ENCODE measurements at places on chromosomes 7 and 10.

DNA sequence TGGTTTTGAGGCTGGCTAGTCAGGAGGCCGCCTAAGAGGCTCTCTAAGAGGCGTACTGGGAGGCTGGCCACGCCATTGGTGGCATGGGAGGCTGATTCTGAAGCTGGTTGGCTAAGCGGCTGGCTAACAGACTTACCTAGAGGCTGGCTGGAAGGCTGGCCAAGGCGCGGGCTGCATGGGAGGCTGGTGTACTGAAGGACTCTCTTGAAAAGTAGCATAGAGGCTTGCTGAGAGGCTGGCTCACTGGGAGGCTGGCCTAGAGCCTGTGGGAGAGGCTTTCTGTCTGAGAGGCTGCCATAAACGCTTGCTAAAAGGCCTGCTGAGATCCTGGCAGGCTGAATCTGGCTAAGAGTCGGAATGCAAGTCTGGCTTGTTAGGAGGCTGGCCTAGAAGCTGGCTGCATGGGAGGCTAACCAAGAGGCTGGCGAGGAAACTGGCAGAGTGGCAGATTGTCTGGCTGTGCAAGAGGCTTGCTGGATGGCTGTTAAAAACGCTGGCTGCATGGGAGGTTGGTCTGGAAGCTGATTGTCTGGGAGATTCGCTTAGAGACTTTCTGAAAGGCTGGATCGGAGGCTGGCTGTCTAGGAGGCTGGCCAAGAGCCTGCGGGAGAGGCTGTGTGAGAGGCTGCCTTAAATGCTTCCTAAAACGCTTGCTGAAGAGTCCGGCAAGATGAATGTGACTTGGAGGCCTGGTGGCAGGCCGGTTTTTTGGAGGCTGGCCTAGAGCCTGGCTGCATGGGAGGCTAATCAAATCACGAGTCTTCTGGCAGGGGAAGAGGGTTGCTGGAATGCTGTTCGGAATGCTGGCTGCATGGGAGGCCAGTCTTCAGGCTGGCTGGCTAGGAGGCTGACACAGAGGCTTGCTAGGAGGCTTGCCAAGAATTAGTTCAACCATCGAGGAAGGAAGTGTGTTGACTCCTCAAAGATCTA lies 134.2 kb downstream of the OR13A1 start:
- DNase-seq: peak; percentile 26

DNA sequence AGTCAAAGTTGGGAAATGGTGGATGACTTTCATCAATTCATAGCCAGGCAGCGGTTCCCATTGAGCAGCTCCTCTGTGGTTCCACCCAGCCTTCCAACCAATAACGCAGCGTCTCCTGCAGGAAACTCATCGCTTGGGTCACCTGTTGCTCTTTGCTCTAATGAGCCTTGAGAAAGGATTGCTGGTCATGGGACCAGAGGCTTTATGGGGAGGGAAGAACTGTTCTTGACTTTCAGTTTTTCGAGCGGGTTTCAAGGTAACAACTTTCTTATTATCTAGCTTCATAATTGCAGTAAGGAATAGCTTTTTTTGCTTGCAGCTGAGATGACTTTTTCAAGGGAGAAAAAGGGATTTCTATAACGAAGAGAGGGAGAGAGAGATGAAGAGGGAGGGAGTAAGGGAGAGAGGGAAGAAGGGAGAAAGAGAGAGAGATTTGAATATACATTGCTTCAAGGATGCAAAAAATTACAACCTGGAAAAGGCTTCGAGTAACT lies 405 bp upstream of the ENTPD1 start:
- no peak for DNase-seq

DNA sequence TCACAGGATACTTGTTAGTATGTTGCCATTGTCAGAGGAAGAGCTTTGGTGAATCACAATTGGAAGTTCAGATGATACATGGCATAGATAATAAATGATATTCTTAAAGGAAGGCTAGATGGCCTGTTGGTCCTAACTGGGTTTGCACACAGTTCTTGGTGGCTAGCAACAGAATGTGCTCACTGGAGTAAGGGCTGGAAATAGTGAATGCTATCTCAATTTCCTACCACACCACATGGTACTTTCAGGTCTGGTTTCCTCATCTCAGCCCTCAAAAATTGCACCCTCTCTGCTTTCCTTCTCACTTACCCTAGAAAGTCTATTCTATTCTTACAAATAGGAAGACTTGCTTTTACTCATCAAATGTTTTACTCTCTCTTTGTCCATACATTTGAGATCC lies 622.5 kb downstream of the ANKRD7 start:
- DNase-seq: no peak

- no peak for DNase-seq
Measured at GRCh38 chr7:14419531-14419930, 430.1 kb upstream of the ETV1 start.

GRCh38 chr7:5429857-5430611 lies 6.4 kb upstream of the TNRC18 start:
- DNase-seq: no peak

DNA sequence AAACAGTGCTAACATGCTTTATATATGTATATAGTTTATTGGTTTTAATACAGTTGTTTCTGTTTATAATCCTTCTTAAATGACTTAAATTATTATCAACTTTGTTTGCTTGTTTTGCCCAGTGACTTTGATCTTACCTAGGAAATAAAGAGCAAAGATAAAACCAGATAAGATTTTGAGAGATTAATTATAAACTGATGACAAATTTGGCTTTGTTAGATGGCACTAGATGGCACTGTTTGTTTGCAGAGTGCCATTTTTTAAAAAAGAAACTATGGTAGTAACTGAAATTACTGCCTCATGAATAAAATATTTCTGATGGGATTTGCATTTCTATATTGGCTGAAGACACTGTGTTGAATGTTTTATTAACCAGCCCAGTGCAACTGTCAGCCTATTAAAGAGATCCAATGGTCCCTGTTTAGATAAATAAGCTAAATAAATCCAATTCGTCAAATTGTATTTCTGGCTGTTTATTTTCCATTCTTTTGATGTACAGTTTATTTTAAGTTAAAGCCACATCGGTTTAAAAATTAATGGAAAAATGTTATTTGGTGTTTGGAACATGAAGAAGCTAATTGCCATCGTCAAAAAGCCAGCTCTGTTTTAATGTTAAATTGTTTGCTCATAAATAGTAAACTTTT lies 28.7 kb downstream of the VTI1A start:
- peak; percentile 66 for DNase-seq

- DNase-seq: no peak
Measured at GRCh38 chr7:151210087-151210854, at the start of gene H2BK1. Gene H2BK1, minus strand, starts transcription at chr7:151210488. Its CDS starts 170 bp downstream, at chr7:151210318.

- no peak for DNase-seq
Measured at GRCh38 chr10:8481718-8482504, 427.4 kb downstream of the GATA3 start.

- peak; percentile 81 for DNase-seq
Measured at GRCh38 chr10:70903262-70903921, 15.0 kb upstream of the PCBD1 start.

DNA sequence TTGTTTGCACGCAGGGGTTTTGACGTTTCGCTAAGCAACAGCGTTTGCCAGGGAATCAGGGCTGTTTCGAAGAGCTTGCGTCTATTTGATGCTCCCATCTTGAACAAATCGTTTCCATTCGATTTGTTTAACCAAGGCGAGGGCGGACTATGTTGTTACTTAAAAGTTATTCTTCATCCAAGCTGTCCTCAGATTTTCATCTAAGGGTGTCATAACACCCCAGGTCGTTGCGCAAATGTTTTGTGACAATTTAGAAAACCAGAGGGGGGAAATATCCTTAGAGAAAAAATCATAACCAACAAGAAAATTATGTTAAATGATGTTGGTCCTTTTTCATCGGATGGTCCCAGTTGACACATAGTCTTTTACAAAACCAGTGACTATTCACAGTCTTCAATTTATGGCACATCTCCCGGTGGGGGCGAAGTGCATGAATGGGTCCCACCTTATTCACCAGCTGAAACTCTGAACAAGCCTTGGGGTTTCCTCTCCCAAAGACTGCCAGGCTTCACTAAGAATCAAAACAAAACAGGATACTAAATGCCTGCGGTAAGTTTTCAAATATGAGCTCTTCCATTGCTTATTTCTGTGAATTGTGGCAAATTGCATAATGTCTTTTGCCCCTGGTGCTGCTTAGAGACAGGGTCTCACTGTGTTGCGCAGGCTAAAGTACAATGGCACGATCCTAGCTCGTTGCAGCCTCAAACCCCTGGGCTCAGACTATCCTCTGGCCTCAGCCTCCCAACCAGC lies 109.9 kb downstream of the REEP3 start:
- DNase-seq: no peak

Measured in brain (organoid and tissue), 16 donors.